Astrocyte (in vitro differentiated cells and primary cell): ENCODE measurements at places on chromosomes 3 and 15. TPM values are rescaled to one million over a fixed set of nuclear protein-coding genes. Genes with fewer than 3 reads are reported as not detected.

DNA sequence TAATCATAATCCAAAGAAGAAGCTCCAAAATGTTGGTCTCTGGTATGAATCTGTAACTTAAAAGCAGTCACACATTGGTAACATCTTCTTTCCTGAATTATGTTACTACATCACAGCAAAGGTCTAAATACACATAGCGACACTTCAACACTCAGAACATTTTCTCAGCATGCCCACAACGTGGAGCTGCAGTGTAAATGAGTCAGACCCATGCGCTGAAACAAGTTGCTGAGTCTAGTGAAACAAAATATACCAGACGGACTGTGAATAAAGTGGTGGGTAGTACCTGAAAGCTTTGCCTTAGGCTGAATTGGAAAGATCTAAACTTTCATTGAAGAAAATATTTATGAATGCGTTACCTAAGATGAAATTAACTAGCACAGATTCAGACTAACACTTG is 33.2 kb upstream of the GOLGA8B start:
- peak; percentile 36 for DNase-seq

TMEM212 gene
- not detected in 2 replicates for total RNA-seq

GRCh38 chr15:67979281-67979680 is 74.8 kb upstream of the PIAS1 start:
- no peak for DNase-seq

DNA sequence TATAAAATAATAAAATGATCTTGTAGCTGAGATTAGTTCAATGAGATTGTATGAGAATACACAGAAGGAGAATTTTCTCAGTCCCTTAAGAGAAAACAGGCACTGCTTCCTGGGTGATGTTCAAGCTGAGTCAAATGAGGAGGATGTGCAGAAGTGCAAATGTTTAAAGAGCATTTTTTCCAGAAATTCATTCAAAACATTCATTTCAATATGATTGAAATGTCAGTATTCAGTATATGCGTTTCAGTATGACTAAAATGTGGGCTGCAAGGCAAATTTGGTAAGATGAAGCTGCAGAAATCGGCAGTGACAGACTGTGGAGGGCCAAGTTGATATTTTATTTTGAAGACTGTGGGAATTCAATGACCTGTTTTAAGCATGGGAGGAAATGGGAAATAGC is 19.3 kb upstream of the PYDC2 start:
- no peak for DNase-seq

DNA sequence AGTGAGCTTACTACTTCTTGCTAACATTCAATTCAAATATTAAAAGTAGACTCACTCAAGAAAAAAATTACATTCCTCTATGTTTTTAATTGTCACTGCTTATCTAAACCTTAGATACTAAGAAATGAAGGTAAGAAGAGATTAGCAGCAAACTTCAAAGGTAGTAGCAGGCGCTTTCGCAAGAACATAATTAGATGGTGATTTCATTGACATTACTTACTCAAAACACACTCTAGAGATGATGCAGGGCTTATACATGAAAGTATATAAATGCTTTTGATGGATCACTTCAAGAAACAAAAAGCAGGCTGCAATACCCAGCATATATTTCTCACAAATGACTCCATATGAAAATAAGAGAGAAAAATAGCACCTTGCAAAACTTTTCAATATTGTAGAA is 86.8 kb downstream of the FSIP1 start:
- no peak for DNase-seq

GOLGA6A gene
- total RNA-seq = 0.30 and 0.31 TPM in 2 replicates

GRCh38 chr3:188701485-188701969 is 470.2 kb upstream of the TPRG1 start:
- DNase-seq = no peak

GRCh38 chr3:95036526-95037021 is 973.7 kb downstream of the NSUN3 start:
- DNase-seq = no peak

GRCh38 chr15:39061952-39062464 is 497.4 kb upstream of the RASGRP1 start:
- no peak for DNase-seq
